ENCODE measurements at places on chromosomes 6 and 20.

GRCh38 chr6:66970373-66970772, 1263.3 kb upstream of the EYS start:
- no peak for DNase-seq

GRCh38 chr6:46733341-46733801, 1.8 kb downstream of the PLA2G7 start:
- DNase-seq: no peak

GRCh38 chr6:148599967-148600426, 146.8 kb upstream of the UST start:
- no peak for DNase-seq

DNA sequence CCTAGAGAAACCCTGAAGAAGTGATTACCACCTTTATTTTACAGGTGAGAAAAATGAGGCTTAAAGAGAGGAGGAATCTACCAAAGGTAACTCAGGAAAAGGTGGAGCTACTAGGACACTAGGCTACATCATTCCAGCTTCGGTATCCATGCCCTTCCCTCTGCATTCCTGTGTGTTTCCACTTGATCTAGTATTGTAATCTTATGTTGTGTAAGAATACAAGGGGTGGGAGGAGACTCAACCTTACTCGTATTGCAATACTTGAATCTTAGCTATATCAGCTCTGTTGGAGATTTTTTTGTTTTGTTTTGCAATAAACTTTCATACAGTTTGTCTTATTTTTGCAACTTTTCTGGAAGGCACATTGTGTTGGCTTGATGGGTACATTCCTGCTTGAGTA, 742.4 kb downstream of the PTPRT start:
- no peak for DNase-seq

DNA sequence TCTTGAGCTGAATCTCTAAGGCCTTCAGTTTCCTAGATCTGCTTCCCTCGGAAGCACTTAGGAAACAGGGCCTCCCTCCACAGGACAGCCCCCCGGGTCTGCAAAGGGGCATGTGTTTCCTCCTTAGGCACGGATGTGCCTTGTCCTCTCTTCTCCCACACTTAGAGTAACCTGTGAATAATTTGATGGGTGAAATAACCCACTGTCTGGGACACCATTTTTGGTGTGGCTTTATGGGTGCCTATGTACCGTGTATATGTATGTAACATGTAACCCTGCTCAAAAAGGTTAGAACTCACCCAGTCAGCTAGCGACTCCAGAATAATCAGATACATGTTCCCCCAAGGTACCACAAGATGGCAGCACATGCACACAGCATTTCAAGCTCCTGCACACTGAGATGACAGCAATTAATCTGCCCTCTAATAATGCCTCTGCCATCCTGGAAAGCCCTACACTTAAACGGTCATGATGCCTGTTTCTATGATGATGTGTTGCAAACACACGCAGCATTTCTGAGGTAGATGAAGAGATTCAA, 212.0 kb upstream of the PROKR2 start:
- DNase-seq: peak; percentile 96

- no peak for DNase-seq
Observed at GRCh38 chr6:7238526-7238899, 74.5 kb downstream of the SSR1 start.

DNA sequence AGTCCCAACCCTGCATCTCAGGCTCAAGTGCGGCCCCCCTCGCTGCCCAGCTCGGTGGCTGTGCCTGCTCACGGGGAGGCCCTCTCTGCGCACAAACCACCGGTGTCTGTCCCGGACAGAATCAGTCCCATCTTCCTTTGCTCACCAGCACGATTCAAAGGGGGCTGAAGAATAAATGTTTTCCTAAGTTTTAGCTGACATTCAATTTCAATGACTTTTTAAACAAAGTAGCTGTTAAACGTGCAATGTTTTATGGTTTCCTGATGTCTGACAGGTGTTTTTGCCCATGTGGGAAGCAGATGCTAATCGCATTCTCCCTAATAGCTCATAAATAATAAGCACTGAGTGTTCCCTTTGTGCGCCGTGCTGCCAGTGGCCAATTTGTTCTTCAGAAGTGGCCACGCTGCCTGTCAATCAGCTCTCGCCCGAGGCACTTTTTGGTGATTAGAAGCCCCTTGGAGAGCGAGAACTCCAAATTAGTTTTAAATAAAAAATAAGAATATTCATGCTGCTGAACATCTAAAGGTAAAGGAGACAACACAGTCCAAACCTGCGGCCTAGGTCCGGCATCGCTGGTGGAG, 26.3 kb downstream of the BHLHE23 start:
- DNase-seq: no peak

GRCh38 chr6:134287859-134288537, 29.9 kb downstream of the SGK1 start:
- DNase-seq: peak; percentile 45

- DNase-seq: no peak
Observed at GRCh38 chr6:106212576-106212975, 113.0 kb downstream of the ATG5 start.

DNA sequence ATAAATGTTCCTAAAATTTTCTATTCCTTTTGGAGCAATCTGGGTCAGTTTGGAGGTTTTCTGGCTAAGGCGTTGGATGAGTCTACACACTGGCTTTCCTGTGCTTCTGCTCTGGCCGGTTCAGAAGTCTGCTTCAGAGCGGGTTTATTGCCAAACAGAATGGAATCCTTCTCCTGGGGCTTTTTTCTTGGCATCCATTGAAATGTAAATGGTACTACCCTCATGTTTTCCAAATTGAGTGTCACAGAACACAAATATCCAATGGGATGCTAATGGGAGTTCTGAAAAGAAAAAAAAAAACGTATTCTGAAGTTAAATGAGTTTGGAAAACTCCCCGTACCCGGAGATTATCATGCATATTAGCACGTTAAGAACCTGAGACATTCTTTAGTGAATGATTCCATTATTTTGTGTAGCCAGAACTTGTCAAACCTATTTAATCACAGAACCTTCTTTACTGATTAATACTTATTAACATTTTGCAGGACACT, 930.3 kb downstream of the QKI start:
- no peak for DNase-seq

DNA sequence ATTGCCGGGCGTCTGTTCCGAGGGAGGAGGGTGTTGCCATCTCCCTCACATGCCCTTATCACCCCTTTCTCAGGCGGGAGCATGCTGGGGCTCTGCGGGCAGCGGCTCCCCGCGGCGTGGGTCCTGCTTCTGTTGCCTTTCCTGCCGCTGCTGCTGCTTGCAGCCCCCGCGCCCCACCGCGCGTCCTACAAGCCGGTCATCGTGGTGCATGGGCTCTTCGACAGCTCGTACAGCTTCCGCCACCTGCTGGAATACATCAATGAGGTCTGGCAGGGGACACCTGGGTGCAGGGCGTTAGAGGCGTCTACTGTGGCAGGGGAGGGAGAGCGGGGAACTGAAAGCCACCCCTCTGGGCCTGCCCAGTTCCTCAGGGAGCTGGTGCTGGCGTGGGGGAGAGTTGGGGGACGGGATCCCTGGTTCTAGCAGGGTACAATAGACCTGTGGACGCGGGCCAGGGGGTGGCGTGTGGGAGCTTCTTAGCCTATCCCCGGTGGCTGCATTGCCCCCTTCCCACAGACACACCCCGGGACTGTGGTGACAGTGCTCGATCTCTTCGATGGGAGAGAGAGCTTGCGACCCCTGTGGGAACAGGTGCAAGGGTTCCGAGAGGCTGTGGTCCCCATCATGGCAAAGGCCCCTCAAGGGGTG, 697 bp downstream of the PPT2 start:
- DNase-seq: no peak

GRCh38 chr20:10113746-10114145, 79.0 kb downstream of the ANKEF1 start:
- no peak for DNase-seq

DNA sequence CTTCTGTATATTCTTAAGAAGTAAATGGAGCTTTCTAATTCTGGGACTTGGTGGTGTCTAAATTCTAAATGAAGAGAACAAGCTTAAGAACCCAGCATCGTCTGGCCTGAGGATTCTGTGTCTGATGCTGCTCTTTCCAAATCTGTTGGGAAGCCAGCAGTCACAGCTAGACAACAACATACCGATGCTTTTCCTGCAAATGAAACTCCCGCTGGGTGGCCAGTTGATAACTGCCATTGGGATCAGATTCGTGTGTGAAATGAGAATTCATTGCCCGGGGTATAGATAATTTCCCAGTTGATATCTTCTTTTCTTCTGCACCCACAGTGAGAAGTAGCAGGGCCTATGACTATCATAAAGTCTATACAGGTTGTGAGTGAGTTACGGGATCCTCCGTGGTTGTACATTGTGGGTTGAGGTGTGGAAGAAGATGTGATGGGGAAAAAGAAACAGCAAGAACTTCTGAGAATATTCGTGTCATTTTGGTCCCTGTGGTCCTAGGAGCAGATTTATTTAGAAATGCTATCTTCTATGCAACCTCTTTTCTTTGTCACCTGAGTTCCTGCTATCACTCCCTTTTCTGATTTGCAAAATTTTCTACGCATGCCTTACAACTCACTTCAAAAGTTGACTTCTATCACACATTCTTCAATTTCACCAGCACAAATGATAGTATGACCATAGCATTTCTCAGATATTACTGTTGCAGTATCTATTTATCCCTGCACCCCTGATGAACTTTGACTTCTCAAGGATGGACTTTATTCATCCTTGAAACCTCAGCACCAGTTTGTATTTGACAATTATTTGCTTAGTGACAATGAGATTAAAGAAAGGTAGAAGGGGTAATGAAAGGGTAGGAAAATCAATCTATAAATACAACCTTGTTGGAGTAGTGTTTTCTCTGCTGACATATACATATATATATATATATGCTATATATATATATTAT, 10.4 kb downstream of the NOX3 start:
- no peak for DNase-seq

DNA sequence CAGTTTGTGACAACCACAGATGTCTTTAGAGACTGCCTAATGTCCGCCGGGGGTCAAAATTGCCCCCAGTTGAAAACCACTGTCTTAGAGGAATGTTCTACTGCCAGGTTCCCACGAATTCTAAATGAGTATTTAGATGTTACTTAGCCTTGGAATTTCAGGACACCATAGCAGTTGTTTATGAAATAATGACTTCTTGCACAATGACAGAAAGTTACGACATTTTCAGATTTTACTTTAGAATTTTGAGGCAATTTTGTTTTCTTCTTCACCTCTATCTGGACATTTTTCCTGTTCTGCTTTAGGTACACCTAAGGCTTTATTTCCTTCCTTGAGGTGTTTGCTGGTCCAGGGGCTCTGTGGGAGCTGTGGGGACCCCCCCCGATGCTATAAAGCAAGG, 83.4 kb downstream of the CCDC170 start:
- DNase-seq: no peak

DNA sequence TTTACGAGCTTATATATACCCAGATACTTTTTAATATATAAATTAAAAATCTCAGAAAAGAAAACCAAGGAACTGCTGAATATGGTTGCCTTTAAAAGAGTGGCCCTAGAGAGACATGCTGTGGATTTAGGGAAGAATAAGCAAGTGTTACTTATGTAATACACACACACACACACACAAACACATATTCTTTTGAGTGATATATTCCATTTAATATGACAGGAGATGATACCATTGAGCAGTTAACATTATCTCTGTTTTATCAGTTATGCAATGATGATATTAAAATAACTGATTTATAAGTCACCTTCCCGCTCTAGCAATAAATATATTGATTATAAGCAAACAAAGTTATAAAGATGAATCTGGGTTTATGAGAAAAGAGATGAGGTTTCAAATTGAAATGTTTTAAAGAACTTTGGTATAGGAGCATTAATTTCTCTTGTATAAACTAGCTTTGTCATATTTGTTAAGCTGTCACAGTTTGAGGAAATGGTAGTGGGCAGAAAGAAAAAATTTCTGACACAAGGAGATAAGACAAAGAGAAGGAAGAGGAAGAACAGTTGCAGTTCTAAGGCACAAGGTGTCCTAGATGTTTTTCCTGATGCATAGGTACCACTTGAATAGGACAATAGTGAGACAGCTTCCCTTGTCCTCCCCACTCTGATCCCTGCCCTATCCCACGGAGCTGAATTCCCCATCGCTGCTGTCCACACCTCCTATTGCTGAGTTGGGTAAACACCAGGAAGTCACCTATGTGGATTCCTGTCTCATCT, 26.4 kb downstream of the GPX5 start:
- DNase-seq: no peak

DNA sequence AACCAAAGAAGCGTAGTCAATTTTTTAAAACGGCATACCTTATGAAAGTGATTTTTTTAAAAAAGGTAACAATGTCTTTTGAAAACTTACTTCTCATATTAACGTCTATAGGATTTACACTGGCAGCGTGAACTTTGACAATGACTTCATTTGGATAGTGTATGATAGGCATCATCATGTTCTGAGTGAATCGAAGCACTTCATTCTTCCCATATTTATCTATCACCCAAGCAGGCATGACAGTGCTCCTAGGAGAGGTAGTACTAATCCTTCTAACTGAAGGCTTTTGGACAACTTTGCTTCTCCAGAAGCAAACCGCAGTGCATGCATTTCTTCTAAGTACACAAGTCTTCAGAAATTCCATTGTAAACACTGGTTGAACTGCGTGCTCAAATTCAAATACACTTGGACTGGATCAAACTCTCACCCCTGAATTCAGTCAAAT, 618 bp downstream of the RTN4IP1 start:
- DNase-seq: no peak

- no peak for DNase-seq
Observed at GRCh38 chr6:75262716-75263400, 19.3 kb upstream of the COX7A2 start.

- DNase-seq: no peak
Observed at GRCh38 chr6:16153211-16153820, 24.4 kb downstream of the MYLIP start.

GRCh38 chr6:124714728-124715127, 247.5 kb upstream of the RNF217 start:
- DNase-seq: no peak

- no peak for DNase-seq
Observed at GRCh38 chr20:41668057-41668749, 50.0 kb upstream of the CHD6 start.

GRCh38 chr6:114471450-114471849, 128.6 kb upstream of the HS3ST5 start:
- DNase-seq: no peak

GRCh38 chr6:90895299-90896074, 308.6 kb upstream of the MAP3K7 start:
- DNase-seq: no peak

DNA sequence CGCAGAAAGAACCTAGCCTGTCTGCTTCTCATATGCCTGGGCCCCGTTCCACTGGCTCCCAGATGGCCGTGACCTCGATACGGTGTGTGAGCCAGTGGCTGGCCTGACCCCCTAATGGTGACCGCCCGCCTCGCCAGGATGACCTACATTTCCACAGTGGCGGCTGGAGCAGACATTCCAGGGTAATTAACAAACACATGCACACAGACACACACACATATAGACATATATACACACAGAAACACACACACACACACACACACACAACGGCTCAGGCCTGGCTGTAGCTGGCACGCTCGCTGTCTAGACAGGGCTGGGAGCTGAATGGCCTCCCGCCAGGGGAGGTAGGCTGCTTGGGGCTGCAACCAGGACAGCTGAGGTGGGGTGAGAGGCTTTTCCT, 227.1 kb downstream of the ANKRD60 start:
- no peak for DNase-seq

Measured in erythroblast (primary cell).